Stimulated activated naive CD8-positive, alpha-beta T cell treated with anti-CD3 and anti-CD28 coated beads, Interleukin-15, Interleukin-2, amounts not matched to agents 100 U/mL and 50 U/mL, for 24 hours (primary cell): ENCODE measurements at places on chromosomes 3 and 15.

GRCh38 chr3:28613511-28614106 lies 265.0 kb upstream of the AZI2 start:
- DNase-seq, result no peak

- no peak for DNase-seq
These were observed 476.8 kb downstream of the AGBL1 start for GRCh38 chr15:86556396-86557017.

DNA sequence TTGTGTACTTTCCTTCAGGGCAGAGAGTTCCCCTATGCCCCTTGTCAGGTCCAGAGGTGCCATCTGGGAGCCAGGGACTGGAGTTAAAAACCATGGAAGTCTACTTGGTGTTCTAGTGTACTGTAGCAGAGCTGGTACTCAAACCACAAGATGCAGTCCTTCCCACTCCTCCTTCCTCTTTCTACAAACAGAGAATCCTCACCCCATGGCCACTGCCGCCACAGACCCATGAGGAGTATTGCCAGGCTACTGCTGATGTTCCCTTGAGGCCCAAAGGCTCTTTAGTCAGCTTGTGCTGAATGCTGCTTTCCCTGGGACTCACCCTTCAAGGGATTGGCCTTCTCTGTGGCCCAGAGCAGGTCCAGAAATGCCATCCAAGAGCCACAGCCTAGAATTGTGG lies 229.2 kb upstream of the ZPLD1 start:
- no peak for DNase-seq

DNA sequence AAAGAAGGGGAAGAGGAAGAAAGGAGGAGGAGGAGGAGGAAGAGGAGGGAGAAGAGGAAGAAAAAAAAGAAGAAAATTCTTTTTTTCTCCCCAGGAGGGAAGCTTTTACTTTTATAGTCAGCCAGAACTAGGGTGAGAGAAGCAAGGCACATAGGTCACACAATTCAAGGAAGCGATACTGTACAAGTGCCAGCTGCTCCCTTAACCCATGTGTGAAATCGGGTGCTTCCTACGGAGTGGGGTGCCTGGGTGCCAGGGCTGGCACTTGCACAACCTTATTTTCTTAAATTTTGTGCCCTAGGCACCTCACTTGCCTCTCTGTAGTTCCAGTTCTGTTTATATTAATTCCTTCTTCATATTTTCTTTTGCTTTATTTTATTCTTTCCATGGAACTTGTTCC lies 150.4 kb downstream of the LIPC start:
- no peak for DNase-seq

- no peak for DNase-seq
These were observed 26.3 kb downstream of the GABRR3 start for GRCh38 chr3:98008855-98009254.

DNA sequence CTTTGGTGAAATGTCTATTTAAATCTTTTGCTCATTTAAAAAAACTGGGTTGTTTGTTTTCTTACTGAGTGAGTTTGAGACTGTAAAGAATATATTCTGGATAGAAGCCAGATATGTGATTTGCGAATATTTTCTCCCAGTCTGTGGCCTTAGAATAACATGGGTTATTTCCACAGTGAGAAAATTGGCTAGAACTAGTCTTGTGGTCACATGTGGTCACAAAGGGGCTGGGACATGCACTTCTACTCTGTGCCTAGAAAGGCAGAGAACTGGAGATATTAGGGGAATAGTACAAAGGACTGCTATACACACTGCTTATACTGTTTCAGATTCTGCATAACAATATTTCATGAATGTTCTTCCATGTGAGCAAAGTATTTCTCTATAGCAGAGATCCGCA lies 79.9 kb upstream of the RGMA start:
- DNase-seq, result no peak

GRCh38 chr15:32819448-32819847 lies 101.6 kb downstream of the GREM1 start:
- no peak for DNase-seq

DNA sequence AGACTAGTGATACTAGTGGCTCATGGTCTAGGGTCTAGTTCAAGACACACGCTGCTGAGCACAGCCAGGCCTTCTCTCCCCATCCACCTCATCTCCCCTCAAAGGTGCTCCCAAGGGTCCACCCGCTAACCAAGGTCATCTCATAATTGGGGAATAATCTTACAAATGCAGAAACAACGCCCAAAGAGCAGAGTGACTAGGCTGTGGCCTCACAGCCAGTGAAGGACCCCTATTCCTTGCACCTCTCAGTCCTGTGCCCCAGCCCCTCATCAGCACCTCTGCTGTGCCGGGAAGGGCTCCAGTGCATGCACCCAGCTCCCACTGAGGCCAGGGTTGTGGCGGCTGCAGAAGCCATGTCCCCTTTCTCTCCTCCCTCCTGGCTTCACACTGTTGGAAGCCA lies 286.9 kb downstream of the UACA start:
- DNase-seq, result no peak
